ENCODE measurements at places on chromosomes 6 and 20.

DNA sequence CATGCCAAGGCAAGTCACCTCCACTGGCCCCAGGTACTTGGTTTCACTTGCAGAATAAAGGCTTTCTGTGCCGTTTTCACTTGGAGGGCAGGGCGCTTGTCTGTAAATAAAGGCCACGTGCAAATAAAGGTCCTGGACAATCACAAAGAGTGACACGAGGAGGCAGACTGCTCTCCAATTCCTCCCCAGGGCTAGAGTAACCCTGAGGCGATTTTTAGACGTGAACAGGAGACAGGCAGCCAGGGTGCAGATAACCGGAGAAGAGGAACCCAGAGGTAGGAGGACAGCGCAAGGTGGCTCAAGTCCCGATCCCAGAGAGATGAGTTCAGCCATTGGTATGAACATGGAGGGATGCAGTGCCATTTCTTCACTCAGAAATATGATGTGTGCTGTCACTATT, 327.4 kb downstream of the KIF16B start:
- no peak for DNase-seq

DNA sequence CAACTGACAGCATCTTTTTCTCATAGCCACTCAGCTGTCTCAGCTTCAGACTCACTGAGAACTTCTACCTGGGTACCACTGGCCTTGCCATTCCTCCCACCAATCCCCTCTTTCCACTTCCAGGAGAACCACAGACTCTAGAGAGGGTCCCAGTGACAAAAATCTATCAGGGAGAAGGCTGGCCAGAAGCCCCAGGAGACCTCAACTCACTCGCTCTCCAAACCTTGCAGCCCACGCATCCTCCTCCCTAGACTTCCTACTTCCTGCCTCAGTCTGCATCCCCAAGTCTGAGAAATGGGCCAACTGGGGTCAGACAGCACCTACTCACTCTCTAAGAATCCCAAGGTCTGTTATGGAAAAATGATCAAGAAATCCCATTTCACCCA, 1.2 kb downstream of the TMEM239 start:
- no peak for DNase-seq

- DNase-seq: no peak
Measured at GRCh38 chr6:113723182-113723581, 134.0 kb upstream of the MARCKS start.

DNA sequence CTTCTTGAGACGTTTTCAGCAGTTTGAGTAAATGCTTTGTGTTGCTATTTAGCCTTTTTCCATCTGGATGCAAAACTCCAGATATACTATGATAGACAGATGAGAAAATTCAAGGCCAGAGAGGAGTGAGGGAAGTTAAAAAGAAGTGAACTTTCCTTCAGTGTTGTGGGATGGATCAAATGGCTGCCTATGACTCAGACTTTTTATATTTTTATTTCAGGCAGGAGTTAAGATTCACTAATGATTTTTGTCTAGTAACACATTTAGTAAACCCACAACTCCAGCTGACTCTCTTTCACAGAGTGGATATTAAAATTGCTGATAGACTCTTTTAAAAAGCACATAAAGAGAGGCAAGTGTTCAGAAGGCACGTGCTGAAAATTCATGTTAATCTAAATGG, 23.2 kb upstream of the PTCHD4 start:
- no peak for DNase-seq

- DNase-seq: no peak
Measured at GRCh38 chr20:10758446-10758845, 84.6 kb upstream of the JAG1 start.

- DNase-seq: no peak
Measured at GRCh38 chr6:56259234-56260077, 12.1 kb upstream of the COL21A1 start.

DNA sequence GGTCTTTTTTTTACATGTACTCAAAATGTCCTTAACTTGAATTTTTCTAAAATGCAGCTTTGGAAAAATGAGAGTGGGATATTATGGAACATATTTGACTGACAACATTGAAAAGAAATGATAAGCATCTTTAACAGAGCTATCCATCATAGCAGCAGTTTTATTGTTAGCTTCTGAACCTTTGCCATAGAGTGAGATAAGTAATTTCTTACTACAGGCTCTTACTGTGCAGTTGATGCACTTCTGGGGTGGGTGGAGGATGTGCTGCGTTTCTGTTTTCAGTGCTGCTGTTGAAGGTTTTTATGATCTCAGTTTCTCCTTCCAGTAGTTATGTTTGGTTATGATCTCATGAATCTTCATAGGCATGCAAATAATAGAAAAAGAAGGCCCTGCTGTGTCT, 267.0 kb downstream of the TMEM242 start:
- peak; percentile 17 for DNase-seq

- DNase-seq: peak; percentile 51
Measured at GRCh38 chr6:149234051-149234962, 83.2 kb upstream of the TAB2 start.

DNA sequence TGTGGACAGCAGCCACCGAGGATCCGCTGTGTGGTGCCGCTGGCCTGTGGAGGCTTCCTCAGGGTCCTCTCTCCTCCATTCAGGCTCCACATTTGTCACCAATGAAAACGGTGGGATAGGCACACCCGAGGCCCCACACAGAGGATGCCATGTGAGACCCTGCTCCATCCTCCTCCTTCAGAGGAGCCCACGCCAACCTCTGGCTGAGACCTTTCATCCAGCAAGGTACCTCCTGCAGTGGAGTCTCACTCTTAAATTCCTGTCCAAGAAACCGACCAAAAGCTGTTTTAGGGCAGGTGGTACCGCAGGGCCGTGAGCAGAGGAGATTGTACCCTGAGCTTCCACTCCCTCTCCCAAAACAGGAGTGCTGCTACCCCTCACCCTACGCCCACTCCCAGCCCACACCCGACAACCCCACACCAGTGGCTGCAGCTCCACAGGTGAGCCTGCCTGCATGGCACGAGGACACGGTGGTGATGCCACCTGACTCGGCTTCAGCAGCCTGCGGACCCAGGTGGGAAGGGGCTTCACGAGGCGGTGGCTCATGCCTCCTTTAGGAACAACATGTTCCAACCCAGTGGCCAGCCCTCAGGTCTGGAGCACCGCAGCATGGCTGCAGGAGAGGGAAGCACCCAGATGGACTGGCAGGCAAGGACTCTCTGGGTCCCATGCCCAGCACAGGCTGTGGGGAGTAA, 237.6 kb upstream of the AFDN start:
- DNase-seq: no peak

- DNase-seq: no peak
Measured at GRCh38 chr20:56755201-56755600, 126.1 kb downstream of the TFAP2C start.

GRCh38 chr6:44668391-44668930, 281.0 kb downstream of the CDC5L start:
- DNase-seq: no peak

DNA sequence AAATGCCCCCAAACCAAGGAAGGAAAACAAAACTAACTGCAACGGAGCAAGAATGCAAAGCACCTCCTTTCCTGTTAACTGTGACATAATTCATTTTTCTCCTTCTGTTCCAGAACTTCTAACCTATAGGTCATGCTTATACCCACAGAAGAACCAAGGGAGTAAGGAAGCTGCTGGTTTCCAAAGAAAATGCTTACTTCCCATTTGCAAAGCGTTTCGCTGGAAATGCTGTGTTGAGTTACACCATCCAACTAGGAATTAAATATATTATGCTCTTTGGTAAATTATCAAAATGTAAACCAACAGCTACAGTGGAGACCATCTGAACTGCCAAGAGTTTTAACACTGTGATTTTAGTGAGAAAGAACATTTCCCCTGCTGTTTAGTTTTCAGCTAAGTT, 42.9 kb downstream of the ATXN1 start:
- no peak for DNase-seq

- DNase-seq: no peak
Measured at GRCh38 chr20:34581341-34582184, 23.0 kb downstream of the MAP1LC3A start.

GRCh38 chr6:73832313-73832712, 136.3 kb downstream of the CD109 start:
- no peak for DNase-seq

DNA sequence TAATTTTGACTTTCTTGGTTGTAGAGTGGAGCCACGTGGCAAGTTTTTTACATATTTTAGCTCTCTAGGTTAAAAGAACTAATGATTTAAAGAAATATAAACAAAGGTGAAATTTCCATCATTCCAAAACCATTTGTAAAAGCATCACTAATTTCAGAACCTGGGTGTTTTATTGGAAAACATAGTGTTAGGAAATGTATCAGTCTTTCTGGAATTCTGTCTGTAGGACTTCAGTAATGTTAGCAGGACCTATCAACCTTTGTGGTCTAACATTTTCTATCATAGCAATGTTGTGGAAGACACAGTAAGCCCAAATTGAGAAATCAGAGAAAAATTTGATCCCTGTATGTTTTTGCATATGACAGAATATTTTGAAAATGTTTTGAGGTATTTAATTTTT, 28.3 kb downstream of the L3MBTL3 start:
- no peak for DNase-seq

GRCh38 chr6:142359271-142359960, 57.6 kb downstream of the ADGRG6 start:
- DNase-seq: no peak

DNA sequence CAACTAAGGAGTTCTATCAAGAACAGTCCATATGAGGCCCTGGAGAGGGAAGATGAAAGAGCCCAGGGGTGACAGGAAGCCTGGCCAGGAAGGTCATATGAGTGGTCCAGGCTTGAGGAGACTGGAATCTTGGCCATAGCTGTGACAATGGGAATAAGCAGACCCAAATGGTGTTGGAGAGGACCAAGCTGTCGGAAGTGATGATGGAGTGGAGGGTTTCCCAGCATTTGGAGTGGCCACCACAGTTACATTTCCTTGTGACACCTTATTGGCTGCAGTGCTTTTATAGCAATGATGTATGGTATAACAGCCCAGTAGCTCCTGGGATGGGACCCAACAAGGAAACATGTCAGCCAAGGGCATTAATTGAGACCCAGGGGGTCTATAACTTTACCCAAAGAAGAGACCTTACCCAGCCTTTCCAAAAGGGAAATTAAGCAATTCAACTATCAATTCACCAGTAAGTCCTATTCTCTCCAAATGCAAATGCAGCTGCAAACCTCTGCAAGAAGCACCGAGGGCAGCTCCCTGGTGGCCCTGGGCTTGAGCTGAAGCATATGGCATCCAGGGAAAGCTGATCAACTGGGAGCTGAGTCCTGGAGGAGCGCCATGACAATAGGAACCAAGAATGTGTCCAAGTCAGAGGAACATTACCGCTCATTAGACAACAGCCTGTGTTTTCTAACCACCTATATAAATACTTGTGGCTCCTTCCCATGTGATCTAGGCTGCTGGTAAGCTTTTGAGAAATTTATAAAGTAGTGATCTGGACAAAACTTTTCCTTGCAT, 219.4 kb downstream of the SOD2 start:
- DNase-seq: no peak

DNA sequence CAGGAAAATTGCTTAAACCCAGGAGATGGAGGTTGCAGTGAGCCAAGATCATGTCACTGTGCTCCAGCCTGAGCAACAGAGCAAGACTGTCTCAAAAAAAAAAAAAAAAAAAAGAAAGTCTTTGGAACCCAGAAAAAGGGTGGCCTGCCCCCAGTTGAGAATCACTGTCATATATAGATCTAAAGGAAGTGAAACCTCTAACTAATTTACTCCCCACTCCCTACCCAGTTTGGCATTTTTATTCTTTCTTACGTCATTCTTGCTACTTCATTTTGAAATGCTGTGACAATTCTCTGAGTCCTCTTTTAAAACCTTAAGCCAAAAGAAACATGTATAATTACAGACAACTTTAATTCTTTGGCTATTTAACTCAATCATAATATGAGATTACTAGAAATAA, 254.8 kb downstream of the CDC5L start:
- DNase-seq: no peak

All from CD4-positive, alpha-beta T cell treated with Interleukin-17A for 4 hours (primary cell).